ENCODE measurements at places on chromosomes 6 and 20.

DNA sequence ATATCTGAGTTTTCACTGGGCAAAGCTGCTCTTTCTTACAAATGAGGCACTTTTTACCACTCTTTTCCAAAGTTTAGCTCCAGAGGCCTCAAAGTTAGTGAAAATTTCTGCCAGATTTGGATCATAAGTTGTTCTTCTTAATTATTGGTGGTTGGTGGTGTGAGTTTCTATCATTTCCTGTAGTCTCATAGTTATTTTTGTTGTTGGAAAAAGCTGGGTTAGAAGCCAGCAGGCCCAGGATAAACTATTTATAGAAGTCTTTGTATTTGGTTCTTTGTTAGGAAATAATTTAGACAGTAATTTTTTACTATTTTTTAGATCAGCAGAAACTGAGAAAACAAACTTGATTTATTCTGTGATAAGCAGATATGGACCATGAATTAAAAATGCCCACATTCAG is 10.6 kb downstream of the PFDN4 start:
- DNase-seq, result no peak

DNA sequence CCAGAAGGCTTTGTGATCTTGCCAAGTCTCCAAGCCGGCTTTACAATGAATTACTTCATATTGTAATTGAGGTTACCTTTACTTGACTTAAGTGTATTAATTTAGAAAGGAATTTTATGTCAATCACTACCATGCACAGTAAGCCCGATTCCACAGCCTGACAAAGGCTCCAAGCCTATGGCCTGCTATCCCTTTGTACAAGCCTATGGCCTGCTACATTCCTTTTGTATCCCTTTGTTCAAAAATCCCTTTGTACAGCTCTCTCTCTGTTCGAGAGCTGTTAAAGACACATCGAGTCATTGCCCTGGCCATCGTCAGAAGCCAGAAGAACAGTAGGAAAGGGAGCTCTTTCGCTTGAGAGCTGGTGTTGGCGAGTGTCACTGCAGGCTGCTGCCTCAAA is 2.7 kb upstream of the EDN3 start:
- DNase-seq, result no peak

DNA sequence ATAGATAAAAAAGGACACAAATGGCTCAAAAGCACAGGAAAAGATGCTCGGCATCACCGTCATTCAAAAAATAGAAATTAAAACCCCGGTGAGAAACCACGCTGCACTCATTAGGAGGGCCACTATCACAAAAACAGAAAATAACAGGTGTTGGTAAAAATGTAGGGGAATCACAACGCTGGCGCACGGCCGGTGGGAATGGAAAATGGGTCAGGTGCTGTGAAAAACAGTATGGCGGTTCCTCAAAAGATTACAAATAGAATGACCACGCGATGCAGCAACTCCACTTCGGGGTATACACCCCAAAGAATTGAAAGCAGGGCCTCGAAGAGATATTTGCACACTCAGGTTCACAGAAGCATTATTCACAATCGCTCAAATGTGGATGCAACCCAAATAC is 28.3 kb downstream of the NPEPL1 start:
- no peak for DNase-seq

GRCh38 chr6:22372922-22373321 is 76.1 kb upstream of the PRL start:
- no peak for DNase-seq

- no peak for DNase-seq
Observed at GRCh38 chr6:158068156-158068892, 86.7 kb downstream of the SYNJ2 start.
